Uterine smooth muscle cell (primary cell): ENCODE measurements at places on chromosomes 6 and 20. TPM values are rescaled to one million over a fixed set of nuclear protein-coding genes. Genes with fewer than 3 reads are reported as not detected.

Gene GABRR1
- not detected in 2 replicates for total RNA-seq

Gene MDFI
- 0.11 and 1.2 TPM in 2 replicates for total RNA-seq

Gene MUC22
- total RNA-seq: not detected in 2 replicates

Gene CST5
- not detected in 2 replicates for total RNA-seq

Gene TREM1
- 0.66 and 1.00 TPM in 2 replicates for total RNA-seq

Gene ID4
- 15.8 and 18.6 TPM in 2 replicates for total RNA-seq

Gene SLC16A10
- total RNA-seq: 0.12 and 0.33 TPM in 2 replicates

Gene DEFB115
- not detected in 2 replicates for total RNA-seq

Gene SIRPD
- total RNA-seq: not detected in 2 replicates

Gene BPIFA1
- total RNA-seq: not detected in 2 replicates

Gene NT5E
- total RNA-seq: 524 and 527 TPM in 2 replicates

Gene WFDC10B
- not detected in 2 replicates for total RNA-seq

Gene SLC22A16
- total RNA-seq: 0.11 TPM in 1 of 2 replicates, not detected in the other

Gene TINAG
- not detected in 2 replicates for total RNA-seq

Gene KCNK16
- total RNA-seq: not detected in 2 replicates

Gene SIGLEC1
- not detected in 2 replicates for total RNA-seq

Gene OR2H1
- total RNA-seq: not detected in 2 replicates

Gene GLP1R
- total RNA-seq: not detected in 2 replicates

Gene FNDC11
- total RNA-seq: 0.66 and 2.4 TPM in 2 replicates

Gene CSNK2B
- total RNA-seq: 82.2 and 114 TPM in 2 replicates

Gene GCNT2
- total RNA-seq: 0.12 and 0.22 TPM in 2 replicates

Gene RHAG
- not detected in 2 replicates for total RNA-seq

Gene KIAA1755
- 0.66 and 2.7 TPM in 2 replicates for total RNA-seq

Gene PRPH2
- total RNA-seq: 1.7 and 1.8 TPM in 2 replicates

Gene GSTA3
- not detected in 2 replicates for total RNA-seq

Gene RALY
- 50.0 and 69.8 TPM in 2 replicates for total RNA-seq

Gene PCK1
- total RNA-seq: not detected in 2 replicates

Gene RIN2
- total RNA-seq: 54.7 and 58.7 TPM in 2 replicates

Gene NOX3
- total RNA-seq: not detected in 2 replicates

Gene NUDT3
- 13.6 and 17.4 TPM in 2 replicates for total RNA-seq

Gene B3GALT4
- total RNA-seq: 4.4 and 5.3 TPM in 2 replicates

Gene HEY2
- not detected in 2 replicates for total RNA-seq

Gene KCNK5
- total RNA-seq: under 0.01 and 0.11 TPM in 2 replicates

Gene UFL1
- total RNA-seq: 44.3 and 48.4 TPM in 2 replicates

Gene GPR63
- total RNA-seq: 0.44 and 0.50 TPM in 2 replicates

Gene PLG
- total RNA-seq: not detected in 2 replicates

Gene OXT
- not detected in 2 replicates for total RNA-seq

Gene LIN28B
- total RNA-seq: not detected in 2 replicates

Gene LY6G6C
- not detected in 2 replicates for total RNA-seq

Gene PROKR2
- not detected in 2 replicates for total RNA-seq

Gene PAX1
- total RNA-seq: not detected in 2 replicates

Gene CLIC5
- not detected in 2 replicates for total RNA-seq

Gene ZNF292
- total RNA-seq: 31.3 and 37.9 TPM in 2 replicates

Gene GTSF1L
- total RNA-seq: not detected in 2 replicates

Gene NMBR
- total RNA-seq: 0.11 and 0.12 TPM in 2 replicates

Gene HLA-A
- total RNA-seq: 202 and 369 TPM in 2 replicates

Gene PPDPF
- 22.7 and 36.0 TPM in 2 replicates for total RNA-seq

Gene TP53RK
- total RNA-seq: 13.7 and 14.2 TPM in 2 replicates
